ENCODE measurements at places on chromosomes 16 and 17.

DNA sequence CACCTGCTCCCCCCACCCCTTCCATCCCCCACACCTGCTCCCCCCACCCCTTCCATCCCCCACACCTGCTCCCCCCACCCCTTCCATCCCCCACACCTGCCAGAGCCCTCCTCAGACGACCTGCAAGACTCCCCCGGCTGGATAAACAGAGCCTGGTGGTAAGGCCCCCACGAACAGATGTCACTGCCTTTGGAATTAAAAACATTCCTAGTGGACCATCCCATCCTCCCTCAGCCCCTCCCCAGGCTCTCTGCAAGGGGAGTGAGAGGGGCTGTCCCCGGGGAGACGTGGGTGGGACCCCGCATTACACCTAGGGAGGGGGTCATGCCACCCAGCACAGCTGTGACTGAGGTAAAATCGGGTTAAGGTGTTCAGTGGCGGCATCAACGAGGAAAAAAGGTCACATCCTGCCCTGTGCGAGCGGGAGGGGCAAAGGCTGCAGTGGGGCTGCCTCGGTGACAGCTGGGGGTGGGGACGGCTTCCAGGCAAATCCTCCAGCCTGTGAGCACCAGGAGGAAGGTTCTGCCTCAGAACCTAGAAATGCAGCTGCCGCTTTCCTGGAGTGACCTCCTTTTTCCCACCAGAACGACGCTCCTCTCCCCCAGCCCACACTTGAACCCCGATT, 38.7 kb downstream of the TIMM22 start:
- DNase-seq = peak; percentile 99

- no peak for DNase-seq
Measured at GRCh38 chr17:33679595-33679994, 386.5 kb upstream of the ASIC2 start.

GRCh38 chr16:51508490-51509212, 357.6 kb upstream of the SALL1 start:
- peak; percentile 1 for DNase-seq

DNA sequence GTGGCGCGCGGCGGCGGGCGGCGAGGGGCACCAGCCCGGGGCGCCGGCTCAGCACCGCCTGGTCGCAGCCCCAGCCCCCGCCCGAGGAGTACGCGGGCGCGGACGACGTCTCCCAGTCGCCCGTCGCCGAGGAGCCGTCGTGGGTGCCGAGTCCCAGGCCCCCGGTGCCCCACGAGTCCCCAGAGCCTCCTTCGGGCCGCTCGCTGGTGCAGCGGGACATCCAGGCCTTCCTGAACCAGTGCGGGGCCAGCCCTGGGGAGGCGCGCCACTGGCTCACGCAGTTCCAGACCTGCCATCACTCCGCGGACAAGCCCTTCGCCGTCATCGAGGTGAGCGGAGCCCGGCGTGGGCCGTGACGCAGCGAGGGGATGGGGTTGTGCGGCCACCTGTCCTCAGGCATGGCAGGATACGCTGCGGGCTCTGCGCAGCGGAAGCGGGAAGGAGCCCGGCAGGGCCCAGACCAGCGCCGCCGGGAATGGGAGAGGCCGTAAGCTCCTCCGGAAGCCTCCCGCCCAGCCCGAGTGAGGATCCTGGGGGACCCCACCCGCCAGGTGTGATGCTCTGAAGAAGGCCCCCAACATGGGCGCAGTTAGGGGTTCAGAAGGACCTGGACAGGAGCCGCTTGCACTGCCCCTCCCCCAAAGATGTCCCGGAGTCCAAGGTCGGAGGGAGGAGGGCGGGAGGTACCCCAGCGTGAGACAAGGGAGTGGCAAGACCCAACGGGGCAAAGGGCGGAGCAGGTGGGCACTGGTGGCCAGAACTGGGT, 522 bp downstream of the NAGS start:
- no peak for DNase-seq

DNA sequence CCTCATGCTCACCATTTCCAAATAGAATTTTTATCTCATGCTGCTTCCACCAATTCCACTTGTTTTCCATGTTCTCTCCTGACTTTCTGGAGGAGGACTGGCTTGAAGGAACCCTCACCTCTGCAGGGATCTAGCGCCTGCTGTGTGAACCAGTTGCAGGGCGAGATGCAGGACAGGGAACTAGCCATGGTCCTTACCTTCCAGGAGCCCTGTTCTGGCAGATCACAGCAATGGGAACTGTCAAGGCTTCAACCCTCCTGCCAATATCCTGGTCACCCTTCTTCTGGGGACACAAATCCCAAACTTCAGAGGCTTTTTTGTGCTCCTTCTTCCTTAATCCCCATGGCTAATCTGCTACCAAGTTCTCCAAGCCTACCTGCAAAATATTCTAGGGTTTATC, 60.4 kb upstream of the MMP2 start:
- DNase-seq = no peak

DNA sequence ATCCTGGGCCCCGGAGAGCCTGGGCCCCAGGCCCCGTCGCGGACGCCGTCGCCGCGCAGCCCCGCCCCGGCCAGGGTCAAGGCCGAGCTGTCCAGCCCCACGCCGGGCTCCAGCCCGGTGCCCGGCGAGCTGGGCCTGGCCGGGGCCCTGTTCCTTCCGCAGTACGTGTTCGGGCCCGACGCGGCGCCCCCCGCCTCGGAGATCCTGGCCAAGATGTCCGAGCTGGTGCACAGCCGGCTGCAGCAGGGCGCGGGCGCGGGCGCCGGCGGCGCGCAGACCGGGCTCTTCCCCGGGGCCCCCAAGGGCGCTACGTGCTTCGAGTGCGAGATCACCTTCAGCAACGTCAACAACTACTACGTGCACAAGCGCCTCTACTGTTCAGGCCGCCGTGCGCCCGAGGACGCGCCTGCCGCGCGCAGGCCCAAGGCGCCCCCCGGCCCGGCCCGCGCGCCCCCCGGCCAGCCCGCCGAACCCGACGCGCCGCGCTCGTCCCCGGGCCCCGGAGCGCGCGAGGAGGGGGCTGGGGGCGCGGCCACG, 36.8 kb upstream of the ZC3H18 start:
- no peak for DNase-seq

GRCh38 chr17:57956291-57957119, 1.3 kb upstream of the CUEDC1 start:
- DNase-seq = peak; percentile 93

- DNase-seq = no peak
Measured at GRCh38 chr16:81740169-81740568, 38.9 kb upstream of the PLCG2 start.

- DNase-seq = peak; percentile 83
Measured at GRCh38 chr16:76265434-76266045, 11.7 kb upstream of the CNTNAP4 start.

GRCh38 chr17:43891851-43892646, 15.3 kb downstream of the MPP2 start:
- no peak for DNase-seq

- no peak for DNase-seq
Measured at GRCh38 chr16:59975953-59976352, 1241.8 kb upstream of the GOT2 start.

- DNase-seq = peak; percentile 78
Measured at GRCh38 chr16:67847064-67847861, at the start of gene CENPT. Gene CENPT, minus strand, starts transcription at chr16:67847693. Its CDS starts 13,834 bp downstream, at chr16:67833859.

DNA sequence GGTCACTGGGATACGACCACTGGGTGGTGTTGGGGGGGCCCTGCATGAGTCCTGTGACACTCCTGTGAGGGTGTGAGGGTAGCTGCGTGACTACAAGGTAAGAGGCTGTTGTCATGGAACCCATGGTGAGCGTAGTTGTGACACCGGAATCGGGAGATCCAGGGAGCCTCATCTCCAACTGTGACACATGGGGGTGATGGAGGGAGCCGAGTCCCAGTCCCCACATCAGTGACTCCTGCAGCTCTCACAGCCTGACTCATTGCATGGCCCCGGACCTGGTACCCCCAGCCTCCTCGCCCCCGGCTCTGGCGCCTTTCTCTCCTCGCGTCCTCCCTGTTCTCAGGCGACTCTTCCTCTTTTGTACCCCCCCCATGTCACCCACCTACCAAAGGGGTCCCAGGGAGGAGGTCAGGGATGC, 14.2 kb downstream of the CDH16 start:
- DNase-seq = no peak

GRCh38 chr16:62709794-62710193, 673.6 kb upstream of the CDH8 start:
- DNase-seq = no peak

GRCh38 chr17:43026595-43026994, 1.6 kb downstream of the RND2 start:
- DNase-seq = no peak

DNA sequence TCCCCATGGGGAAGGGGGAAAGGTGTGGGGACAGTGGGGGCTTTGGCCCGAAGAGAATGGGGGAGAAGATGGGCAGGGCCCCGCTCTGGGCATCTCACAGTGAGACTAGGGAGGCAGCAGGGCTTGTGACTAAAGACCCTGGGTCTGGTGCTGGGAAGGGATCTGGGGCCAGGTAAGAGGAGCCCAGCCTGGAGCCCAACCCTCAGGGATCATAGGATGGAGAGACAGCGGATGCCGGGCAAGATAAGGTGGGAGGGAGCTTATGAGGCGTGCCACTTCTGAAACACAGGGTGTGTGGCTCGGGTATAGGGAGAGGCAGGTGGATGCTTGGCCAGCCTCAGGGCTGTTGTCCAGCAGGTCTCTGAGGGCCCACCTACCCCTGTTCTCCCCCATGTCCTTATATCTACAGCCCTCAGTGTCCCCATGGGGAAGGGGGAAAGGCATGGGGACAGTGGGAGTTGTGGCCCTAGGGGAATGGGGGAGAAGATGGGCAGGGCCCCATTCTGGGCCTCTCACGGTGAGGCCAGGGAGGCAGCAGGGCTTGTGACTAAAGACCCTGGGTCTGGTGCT, 15.4 kb downstream of the USP6 start:
- no peak for DNase-seq

- DNase-seq = no peak
Measured at GRCh38 chr16:50369133-50369804, 481 bp upstream of the BRD7 start.

DNA sequence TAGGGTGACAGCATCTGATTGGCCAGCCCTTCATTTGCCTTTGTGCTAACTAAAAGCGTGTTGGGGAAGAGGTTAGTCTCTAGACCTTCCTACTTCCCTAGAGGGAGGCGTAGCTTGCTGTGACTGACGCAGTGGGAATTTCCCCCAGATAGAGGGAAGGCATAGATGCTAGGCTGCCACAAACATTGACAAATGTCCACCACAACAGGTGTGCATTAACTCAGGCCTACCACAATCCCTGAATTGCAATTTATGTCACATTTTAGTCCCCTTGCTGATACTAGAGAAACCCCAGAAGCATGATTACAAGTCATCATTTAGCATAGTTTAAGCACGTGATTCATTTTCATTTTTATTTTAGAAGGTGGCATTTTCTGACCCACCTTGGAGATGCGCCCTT, 76.3 kb upstream of the WSB1 start:
- DNase-seq = no peak

DNA sequence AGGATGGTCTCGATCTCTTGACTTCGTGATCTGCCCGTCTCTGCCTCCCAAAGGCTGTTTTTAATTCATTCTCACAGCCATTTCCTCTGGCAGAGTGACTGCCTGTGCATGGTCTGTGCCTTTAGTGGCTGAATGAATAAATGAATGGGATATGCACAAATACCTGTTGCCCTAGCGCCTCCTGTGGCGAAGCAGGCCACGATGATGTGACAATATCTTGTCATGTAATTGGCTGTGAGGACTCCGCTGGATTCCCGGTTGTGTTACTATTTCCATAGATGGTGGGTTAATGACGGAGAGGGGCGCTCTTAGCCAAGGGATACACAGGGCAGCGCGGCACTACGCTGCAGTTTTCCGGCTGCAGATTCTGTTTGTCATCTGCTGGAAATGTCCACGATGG, 26.8 kb upstream of the ENDOV start:
- DNase-seq = peak; percentile 34

DNA sequence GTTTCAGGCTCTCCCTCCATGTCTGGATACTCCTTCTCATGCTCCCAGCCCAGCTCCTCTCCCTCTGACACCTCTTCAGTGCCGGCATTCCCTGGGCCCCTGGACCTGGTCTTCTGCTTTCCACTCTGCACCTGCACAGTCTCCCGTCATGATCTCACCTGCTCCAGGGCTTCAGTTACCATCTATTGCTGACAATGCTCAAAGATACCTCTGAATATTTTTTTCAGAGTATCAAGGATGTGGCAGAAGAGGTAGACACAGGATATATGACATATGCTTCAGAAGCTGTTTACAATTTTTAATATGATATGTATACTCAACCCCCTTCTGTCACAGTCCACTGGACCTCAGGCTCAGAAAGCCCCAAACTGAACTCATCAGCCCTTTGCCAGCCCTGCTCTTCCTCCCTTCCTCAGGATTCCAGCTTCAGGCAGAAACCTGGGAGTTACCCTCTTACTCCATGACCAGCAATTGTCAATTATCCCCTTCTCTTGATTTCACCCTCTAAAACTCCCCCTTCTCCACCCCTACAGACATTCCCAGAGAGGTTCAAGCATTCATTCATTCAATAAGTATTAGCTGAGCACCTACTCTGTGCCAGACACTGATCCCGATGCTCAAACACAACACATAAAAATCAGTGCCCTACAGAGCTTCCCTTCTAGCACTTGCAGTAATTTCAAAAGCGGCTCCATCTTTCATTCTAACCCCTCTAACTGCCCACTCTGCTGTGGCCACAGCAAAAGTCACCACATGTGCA, 7.8 kb upstream of the MLLT6 start:
- no peak for DNase-seq

- DNase-seq = no peak
Measured at GRCh38 chr17:58993311-58993710, 113.4 kb downstream of the TRIM37 start.

DNA sequence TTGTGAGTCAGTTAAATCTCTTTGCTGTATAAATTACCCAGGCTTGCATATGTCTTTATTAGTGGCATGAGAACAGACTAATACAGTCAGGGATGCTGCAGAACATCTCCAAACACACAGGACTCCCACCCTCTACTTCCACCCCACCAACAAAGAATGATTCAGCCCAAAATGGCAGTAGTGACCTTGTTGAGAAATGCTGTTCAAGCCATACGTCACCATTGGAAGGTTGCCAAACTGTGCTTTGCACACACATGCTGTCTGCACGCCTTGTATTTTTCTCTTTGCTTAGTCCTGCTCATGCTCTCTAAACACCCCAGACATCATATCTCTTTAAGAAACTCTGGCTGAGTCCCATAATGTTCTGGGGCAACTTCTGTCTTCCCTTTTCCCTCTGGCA, 589.6 kb downstream of the WWOX start:
- DNase-seq = no peak

DNA sequence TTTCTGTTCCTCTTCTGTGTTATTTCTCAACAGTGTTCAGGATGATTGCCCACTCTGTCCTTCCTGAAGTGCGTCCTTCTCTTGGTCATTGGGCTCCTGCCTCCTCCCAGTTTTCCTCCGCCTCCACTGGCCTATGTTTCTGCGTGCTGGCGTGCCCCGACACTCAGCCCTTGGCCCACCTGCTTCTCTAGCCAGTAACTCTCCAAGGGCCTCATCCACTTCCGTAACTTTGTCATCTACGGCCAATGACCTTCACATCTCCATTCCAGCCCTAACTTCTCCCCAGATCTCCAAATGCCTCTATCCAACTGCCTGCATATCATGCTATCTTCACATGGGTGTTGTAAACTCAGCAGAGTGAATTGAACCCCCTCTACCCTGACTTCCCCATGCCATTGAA, 39.6 kb upstream of the RPL38 start:
- DNase-seq = no peak
